ENCODE measurements at places on chromosomes 4 and X.

DNA sequence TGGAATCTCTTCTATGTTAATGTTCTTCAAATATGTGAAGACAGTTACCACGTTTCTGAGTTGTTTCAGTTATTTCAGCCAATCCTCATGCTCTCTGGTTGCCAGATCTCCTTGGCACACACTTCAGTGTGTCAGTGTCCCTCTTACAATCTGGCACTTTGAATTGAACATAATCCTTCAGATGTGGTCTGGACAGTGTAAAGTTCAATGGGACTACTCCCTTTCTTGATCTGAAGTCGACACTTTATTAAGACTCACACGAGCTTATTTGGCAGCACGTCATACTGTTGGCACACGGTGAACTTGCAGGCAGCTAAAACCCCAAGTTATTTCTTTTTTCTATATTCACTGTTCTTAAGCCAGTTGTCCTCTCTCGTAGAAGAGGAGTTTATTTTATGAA is 28.2 kb downstream of the ARSJ start:
- peaks cover 20% of the 10 kb centered on the region for H3K4me1 ChIP-seq
- no peak overlapping the region for H3K4me3 ChIP-seq
- no peak for DNase-seq
- no peak overlapping the region for H3K27ac ChIP-seq
- H3K27me3 ChIP-seq, result no peaks in the 10 kb centered on the region

DNA sequence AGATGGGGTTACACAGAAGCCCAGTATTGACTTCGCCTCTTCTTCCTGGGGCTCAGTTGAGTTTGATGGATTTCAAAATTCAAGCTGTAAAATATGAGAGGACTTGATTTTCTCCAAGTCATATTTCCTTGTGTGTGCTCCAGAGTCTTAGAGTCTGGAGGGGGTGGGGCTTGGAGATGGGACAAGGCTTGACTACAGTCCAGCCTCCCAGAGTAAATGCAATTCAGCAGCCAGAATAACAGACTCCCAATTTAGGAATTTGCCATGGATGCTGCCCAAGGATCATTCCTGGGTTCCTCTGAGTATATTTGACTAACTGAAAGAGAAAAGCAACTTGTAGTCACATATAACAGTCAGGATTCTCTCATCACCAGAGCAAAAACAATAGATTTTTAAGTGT is 53.7 kb upstream of the RBPJ start:
- DNase-seq, result no peak
- H3K36me3 ChIP-seq, result no peaks in the 10 kb centered on the region
- H3K27me3 ChIP-seq, result no peaks in the 10 kb centered on the region

DNA sequence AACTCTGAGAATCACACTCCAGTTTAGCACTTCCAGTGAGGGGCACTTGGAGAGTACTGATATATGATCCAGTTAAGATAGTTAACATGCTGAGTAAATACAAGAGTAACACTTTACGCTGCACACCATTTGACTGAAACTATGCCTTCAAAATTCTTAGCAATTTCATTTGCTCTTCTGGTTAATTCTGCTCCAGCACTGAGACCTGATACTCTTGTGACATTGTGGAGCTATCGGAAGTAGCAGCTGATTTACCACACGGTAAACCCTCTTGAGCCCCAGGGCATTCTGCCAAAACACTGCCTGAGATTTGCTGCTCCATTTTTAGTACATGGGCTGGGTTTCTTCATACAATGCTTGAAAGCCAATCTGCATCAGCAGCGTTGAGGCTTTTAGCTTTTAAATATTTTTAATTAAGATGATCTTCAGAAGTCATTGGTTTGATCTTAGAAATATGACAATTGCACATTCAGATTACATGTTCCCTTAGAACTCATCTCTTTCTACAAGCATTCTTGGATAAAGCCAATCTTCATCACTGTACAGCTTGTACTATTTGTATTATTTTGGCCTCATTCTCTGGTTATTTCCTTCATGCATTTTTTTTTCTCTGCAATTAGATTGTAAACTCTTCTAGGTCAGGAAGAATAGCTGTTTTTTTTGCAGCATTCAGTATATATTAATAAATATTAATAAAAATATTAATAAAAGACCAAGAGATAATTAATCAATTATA is 67.8 kb upstream of the ETNPPL start:
- H3K4me3 ChIP-seq, result no peak overlapping the region
- H3K27me3 ChIP-seq, result no peaks in the 10 kb centered on the region
- DNase-seq, result no peak

GRCh38 chr4:68797618-68798017 is 18.2 kb upstream of the UGT2B10 start:
- no peak overlapping the region for H3K27ac ChIP-seq
- no peak for DNase-seq
- no peaks in the 10 kb centered on the region for H3K4me1 ChIP-seq
- no peaks in the 10 kb centered on the region for H3K36me3 ChIP-seq
- H3K27me3 ChIP-seq, result no peaks in the 10 kb centered on the region
